ENCODE measurements at places on chromosomes 12 and 14.

- DNase-seq: no peak
These were observed 78.4 kb downstream of the DAD1 start for GRCh38 chr14:22510527-22511110.

DNA sequence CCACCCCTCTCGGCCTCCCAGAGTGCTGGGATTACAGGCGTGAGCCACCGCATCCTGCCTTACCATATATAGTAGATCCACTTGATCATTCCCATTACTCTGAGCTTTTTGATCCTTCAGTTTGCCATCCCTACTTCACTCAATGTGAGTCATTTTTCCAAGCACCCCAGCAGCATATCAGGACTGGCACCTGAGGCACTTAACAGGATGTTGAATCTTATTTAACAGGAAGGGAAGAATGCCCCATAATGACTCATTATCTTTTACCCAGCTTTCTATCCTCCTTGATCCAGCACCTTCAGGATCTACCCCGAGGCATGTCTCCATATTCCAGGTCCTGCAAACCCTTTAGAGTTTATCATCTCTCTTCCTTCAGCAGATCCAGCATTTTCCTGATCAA, 84.9 kb upstream of the CMKLR1 start:
- no peak for DNase-seq

DNA sequence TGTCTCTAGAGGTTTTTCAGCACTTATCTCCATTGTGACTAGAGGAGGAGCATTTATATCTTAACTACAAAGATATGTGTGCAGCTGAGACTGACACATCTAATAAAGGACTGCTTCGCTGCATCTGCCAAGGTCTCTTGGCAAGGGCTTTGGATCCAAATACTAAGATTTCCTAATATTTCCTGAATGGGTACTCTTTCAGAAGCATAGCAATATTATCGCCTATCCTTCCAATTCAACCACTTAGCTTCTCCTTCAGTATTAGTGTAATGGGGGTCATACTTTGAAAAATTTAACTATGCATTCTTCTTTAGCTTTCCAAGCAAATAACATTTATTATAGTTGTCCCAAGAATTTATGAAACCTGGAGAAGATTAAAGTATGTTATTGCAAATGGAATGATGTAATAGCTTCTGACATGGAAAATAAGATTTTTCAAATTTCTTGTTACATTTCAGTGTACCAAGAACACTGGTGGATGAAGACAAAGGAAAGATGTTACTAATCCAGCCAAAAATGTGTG, 243.0 kb upstream of the PDE3A start:
- DNase-seq: no peak

DNA sequence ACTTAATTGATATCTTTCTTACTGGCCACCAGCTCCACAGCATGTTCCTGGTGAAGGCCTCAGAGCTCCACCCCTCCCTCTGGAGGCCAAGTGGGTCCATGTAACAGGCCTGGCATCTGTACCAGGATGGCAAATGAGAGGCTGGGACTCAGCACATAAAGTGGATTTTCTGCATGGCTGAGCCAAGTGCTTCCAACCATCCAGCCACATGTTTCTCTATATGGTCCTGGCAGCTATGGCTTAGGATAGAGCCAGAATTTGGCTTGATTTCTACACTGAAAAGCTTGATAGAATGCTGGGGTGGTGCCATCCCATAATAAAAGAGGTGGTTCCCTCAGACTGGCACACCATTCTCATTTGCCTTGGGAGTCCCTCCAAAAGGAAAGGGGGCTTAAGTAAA, 94.1 kb downstream of the PAX9 start:
- no peak for DNase-seq

GRCh38 chr12:46554460-46554859, 181.9 kb upstream of the SLC38A2 start:
- no peak for DNase-seq

DNA sequence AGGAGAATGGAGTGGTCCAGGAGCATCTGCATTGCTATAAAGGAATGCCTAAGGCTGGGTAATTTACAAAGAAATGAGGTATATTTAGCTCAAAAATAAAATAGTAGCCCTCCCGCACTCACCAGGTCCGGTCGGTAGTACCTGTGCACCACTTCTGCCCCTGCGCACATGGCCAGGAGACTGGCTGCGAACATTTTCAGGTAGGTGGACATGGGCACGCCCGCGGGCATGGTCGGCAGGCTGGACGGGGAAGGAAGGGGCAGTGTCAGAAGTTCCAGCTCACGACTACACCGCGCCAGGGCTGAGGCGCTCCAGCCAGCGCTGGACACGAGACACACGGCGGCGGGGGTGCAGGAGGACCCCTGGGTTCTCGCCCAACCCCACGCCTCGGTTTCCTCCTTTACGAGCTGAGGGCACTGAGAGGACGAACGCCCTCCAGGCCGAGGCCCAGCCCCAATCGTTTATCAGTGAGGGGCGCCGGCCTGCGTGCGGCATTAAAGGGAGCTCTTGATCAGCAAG, 9.1 kb upstream of the TDG start:
- no peak for DNase-seq

DNA sequence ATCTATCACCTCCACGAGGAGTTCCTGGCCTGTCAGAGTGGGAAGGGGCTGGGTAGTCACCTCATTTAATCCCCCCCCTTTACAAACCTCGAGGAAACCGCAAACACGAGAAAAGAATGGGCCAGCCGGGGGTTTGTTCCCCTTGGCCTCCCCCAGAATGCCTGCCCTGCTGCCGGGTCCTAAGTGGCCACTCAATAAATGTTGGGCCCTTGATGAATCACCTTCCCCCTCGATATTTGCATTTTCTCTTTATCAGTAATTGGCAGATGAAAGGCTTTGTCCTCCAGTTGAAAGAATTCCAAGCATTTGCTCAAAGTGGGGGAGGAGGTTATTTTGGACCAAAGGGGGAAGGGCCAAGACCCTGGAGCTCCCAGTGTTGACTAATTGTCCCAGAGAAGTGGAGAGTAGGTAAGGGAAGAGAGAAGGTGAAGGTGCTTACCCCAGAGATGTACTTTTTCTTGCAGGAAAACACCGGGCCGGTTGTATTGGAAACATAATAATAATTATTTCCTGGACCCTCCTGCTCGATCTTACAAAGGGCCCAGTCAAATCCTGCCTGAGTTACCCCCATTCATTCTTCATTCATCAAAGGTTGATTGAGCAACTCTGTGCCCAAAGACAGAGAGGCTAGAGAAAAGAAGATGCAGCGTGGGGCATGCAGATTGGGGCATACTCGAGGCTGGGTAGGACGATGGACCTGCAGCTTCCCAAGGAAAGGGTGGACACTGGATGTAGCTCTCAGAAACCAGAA, 1.9 kb upstream of the KDM2B start:
- no peak for DNase-seq

GRCh38 chr14:105143451-105144025, 25.0 kb downstream of the JAG2 start:
- no peak for DNase-seq

- DNase-seq: no peak
These were observed 132.6 kb upstream of the FGD4 start for GRCh38 chr12:32266756-32267155.

DNA sequence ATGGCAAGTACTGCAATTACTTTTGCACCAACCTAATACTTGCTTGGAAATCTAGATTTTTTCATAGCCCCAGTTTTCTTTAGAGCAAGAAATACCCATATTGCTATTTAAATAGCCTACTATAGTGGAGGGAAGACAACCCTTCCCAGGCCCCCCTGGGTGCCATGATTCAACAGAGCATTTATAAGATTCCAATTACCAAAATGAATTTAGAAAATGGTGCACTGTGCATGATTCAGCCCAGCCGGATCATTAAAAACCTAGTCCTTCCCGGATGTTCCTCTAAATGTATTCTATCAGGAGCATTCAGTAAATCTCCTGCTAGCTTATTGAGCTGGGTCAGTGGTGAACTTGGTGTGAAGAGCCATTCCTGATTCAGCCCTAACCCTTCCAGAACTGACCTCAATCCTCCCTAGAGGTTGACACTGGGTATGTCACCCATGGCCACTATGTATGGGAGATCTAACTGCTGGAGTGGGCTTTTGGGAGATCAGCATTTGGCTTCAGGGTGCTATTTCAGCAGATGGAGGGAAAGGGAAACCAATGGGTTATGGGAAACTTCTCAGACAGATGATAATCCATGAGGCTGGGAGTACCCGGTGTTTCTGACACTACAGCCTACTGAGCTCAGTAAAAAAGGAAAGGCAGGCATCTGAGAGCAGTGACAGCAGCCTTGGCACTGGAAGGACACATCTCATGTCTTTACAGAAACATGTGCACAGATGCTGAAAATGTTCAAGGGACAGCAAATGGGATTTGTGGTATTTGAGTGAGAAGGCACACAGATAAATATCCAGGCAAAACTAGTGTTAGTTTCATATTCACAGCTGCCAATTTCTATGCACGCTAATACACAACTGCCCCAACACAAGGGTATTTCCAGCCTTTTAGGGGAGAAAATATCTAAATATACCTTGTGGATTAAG, 258.9 kb downstream of the DPF3 start:
- no peak for DNase-seq

- DNase-seq: no peak
These were observed 20.2 kb downstream of the OR4N2 start for GRCh38 chr14:19823765-19824164.

GRCh38 chr14:87079416-87079815, 913.6 kb downstream of the GALC start:
- no peak for DNase-seq

DNA sequence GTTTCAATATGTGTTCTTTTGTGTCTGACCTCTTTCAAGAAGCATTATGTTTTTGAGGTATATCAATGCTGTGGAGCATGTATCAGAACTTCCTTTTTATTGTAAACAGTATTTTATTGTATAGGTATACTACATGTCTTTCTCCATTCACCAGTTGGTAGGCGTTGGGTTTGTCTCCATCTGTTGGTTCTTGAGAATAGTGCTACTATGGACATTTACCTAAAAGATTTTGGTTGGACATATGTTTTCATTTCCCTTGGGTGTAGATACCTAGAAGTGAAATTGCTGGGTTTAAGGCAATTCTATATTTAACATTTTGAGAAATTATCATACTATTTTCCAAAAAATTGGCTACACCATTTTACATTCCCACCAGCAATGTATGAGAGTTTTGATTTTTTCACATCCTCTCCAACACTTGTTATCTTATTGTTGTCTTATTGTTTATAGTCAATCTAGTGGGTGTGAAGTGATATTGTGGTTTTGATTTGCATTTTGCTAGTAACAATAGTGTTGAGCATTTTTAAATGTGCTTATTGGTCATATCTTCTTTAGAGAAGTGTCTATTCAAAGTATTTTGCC, 409.2 kb downstream of the IPO8 start:
- no peak for DNase-seq

DNA sequence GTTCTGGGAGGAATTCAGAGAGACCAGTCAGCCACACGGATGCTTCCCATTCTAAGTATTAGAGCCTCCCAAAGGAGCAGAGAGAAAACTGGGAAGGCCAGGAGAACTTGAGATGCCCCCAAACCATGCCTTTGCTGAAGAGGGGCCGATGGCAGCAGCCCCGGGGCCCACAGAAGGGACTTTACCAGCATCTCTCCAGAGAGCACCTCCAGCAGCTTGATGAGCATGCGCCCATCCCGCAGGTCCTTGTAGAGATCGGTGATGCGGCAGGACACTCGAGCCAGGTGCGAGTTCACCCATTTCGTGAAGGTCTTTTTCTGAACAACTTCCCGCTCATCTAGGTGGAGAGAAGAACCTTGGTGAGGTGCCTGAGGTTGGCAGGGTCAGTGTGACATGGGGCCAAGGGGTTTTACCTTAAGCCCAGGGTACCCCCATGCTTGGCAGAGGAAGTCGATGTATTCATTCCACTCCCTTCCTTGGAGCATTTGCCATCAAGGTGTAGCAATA, 74.9 kb downstream of the SPTB start:
- DNase-seq: no peak

GRCh38 chr12:50164963-50165362, 2.2 kb downstream of the CERS5 start:
- no peak for DNase-seq

- no peak for DNase-seq
These were observed 44.5 kb downstream of the GTF2A1 start for GRCh38 chr14:81176241-81176640.

DNA sequence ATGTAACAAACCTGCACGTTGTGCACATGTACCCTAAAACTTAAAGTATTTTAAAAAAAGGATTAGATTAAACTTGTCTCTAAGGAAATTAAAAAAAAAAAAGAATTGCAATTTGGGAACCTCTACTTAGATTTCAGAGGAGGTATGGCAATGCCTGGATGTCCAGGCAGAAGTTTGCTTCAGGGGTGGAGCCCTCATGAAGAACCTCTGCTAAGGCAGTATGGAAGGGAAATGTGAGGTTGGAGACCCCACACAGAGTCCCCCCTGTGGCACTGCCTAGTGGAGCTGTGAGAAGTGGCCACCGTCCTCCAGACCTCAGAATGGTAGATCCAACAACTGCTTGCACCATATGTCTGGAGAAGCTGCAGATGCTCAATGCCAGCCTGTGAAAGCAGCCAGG, 279.6 kb upstream of the CCDC196 start:
- no peak for DNase-seq

DNA sequence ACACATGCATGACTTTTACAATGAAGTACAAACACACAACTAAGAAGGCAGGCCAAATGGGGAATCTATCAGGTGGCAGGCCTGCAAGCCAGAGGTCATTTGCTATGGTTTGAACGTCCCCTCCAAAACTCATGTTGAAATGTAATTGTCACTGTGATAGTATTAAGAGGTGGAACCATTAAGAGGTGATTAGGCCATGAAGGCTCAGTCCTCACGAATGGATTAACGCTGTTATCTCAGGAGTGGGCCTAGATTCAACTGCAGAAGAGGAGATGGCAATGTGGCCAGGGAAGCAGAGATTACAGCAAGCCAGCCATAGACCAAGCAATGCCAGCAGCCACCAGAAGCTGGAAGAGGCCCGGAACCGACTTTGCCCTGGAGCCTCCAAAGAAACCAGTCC, 13.5 kb upstream of the ACTR6 start:
- DNase-seq: no peak

DNA sequence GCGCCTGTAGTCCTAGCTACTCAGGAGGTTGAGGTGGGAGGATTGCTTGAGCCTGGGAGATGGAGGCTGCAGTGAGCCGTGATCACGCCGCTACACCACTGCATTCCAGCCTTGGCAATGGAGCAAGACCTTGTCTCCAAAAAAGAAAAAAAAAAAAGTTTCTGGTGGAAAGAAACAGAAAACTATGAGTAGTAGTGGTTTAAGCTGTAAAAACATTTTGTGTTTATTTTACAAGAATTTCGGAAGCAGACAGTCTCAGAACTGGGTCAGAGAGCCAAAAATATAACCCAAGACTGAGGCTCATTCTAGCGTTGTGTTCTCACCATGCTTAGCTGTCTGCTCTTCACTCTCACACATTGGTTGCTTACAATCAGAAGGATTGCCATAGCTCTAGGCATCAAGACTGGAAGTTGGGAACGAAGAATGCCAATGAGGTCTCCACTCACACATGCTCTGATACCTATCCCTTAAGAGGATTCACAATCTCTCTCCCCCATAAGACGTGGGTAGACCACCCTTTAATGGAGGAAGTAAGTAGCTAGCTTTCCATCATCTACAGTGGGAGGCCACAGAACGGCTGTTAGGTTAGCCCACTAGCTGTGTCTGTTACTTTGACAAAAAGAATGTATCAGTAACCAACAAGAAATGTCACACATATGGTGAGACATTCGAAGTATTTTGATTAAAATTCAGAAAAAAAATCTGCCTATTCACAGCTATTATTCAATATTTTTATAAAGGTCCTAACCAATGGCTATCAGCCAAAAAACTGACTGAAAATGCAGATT, 117.6 kb upstream of the RASSF8 start:
- DNase-seq: no peak
